Stimulated activated CD4-positive, alpha-beta T cell treated with anti-CD3 and anti-CD28 coated beads, Interleukin-1b, Interleukin-23, amount 100 ng/mL, for 48 hours (primary cell): ENCODE measurements at places on chromosomes 2 and 18.

GRCh38 chr18:77062518-77063003 is 70.0 kb downstream of the MBP start:
- peak; percentile 79 for DNase-seq

DNA sequence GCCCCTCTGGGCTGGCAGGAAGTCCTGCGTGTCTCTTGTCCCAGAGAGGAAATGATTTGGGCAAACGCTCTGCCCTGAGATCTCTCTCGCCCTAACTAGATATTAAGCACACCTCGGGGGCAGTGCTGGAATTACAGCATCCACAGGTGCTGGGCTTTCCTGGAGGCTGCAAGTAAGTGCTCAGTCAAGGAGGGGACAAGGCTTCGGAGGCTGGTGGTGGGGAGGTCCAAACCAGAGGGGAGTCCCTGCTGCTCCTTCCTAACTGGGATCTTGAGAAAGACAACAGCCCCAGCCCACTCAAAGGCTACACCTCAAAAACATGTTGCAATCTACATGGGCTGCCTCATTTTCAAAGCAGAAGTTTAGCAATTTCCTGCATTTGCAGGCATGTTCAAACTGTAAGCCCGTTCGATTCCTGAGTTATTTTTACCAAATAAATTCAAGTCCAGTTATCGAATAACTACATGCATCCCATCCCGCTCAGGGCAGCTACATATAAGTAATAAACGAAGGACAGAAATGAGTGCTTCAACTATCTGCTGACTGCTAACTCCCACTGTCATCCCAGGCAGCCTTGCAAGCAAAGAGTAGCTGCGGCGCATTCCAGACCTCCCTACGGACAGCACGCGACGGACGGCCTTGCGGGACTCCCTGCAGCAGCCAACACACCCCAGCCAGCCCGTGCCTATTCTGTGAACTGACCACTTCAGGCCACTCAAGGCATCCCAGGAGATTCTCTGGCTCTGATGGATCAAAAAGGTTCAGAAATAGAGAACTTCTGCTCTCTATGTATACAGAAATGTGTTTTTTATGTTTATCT is 27.5 kb downstream of the ZNF516 start:
- no peak for DNase-seq

DNA sequence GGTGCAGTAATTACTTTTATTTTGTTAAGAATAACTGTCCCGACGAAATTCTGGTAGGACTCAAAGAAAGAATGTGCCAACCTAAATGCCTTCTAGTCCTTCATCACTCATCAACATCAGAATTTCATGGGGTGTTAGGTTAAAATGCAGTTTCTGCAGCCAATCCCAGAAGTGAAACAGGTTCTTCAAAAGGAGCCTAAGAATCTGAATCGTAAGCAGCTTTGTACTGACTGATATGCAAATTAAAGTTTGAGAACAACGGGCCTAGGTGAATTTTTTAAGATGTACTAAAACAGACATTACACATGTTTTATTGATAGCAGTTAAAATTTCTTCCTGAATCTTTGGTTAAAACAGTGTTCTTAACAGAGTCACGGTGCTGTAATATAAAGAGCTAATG is 140.3 kb upstream of the ZC3H15 start:
- no peak for DNase-seq

GRCh38 chr18:75249672-75250470 is 39.3 kb downstream of the TSHZ1 start:
- DNase-seq = no peak

DNA sequence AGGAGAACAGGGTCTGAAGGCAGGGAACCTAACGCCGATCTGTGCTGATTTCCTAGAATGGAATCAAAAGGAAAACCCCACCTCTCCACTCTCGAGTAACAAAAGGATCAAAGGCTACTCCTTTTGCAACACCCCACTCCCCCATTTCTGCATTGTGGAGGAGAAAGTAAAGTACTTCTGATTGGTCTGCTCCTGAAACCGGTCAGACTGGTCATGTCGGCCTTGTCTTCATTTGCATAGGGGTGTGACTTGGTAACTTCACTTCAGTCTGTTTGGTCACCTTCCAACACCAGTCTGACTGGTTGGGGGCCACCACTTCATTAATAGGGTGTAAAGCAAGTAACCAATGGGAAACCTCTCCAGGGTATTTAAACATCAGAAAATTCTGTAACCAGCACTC is 771.9 kb downstream of the ERBB4 start:
- DNase-seq = no peak

GRCh38 chr2:17649026-17649425 is 104.6 kb downstream of the SMC6 start:
- DNase-seq = no peak

DNA sequence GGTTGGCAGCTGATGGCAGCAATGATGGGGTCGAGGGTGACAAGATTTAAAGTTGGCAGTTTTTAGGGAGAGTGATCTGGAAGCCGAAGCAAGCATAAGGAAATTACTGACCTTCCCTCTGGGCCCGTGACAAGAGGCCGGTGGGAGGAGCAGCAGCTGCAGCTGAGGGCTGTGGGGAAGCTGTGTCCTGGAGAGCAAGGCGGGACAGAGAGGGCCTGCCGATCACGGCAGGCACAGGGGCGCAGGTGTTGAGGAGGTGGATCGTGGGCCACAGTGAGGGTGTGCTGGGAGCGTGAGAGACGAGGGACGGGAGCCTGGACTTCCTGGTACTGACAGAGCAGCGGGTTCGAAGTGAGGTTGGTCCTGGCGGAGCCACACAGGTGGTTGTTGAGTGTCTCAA is 31.0 kb downstream of the TRAF3IP1 start:
- no peak for DNase-seq

- DNase-seq = peak; percentile 41
These were observed 158.8 kb upstream of the SLC39A10 start for GRCh38 chr2:195498176-195498575.

DNA sequence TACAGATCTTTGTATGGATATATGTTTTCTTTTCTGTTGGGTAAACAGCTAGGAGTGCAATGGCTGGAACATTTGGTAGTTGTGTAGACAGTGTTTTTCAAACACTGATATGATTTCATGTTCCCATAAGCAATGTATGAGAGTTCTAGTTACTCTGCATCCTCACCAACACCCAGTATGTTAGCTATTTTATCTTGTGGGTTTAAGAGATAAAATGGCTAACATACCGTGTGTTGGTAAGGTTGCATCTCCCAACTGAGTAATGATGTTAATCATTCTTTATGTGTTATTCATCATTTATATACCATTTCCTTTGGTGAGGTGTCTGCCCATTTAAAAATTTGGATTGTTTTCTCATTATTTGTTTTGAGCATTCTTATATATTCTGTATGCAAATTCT is 65.7 kb downstream of the LYPD6B start:
- DNase-seq = no peak

DNA sequence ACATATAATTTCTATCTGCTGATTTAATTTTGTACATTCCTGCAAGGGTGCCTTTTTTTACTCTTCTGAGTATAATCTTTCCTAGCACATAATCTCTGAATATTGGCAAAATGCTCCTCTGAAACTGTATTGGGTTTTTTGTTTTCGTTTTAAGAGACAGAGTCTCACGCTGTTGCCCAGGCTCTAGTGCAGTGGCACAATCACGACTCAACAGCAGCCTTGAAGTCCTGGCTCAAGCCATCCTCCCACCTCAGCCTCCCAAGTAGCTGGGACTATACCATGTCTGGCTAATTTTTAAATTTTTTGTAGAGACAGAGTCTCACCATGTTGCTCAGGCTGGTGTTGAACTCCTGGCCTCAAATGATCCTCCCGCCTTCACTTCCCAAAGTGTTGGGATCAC is 104.9 kb downstream of the SPTBN1 start:
- DNase-seq = no peak

GRCh38 chr2:226037526-226037925 is 638.0 kb downstream of the NYAP2 start:
- DNase-seq = no peak

DNA sequence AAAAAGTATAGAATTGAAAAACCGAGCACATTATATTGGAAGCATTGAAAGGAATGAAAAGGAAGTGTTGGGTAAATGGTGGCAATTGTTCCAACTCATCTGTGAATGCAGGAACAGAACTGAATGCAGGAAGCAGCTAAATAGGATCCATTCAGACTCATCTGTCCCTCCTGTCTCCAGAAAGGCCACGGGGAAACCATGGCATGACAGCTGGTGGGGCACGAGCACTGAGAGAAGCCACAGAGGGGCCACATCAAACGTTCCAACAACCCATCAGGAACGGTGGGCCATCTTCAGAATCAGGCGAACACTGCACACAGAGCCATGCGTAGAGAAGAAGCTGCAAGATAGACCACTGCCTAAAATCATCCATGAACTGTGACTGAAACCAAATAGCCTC is 138.5 kb upstream of the SLC35G4 start:
- DNase-seq = no peak

GRCh38 chr2:137251045-137251444 is 485.7 kb downstream of the THSD7B start:
- DNase-seq = no peak

DNA sequence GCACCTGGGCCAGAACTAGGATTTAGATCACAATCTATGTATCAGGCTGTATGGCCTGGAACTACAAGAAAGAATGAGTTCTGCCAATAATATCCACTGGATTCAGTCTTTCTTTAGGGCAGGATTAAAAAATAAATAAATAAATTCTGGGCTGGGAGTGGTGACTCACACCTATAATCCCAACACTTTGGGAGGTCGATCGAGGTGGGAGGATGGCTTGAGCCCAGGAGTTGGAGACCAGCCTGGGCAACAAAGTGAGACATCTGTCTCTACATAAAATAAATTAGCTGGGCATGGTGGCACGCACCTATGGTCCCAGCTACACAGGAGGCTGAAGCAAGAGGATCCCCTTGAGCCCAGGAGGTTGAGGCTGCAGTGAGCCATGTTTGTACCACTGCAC is 8.1 kb downstream of the AMMECR1L start:
- no peak for DNase-seq

GRCh38 chr2:237663517-237664110 is 36.2 kb downstream of the LRRFIP1 start:
- no peak for DNase-seq

DNA sequence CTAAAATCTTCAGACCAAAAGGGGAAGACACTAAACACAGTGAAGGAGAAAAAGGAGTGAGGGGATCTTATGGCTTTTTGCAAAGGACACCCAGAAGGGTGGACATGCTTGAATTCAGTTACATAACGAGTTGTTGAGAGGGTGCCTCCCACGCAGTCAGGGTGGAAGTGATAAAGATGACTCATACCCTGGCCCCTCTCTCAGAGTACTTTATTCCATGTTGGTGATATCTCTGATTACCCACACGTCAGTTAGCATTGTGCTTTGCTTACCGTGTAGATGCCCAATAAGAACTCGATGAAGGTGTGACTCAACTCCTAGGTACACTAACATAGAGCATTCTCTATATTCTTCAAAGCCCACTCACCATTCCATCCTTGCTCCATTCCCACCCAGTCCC is 44.4 kb downstream of the EN1 start:
- DNase-seq = no peak

DNA sequence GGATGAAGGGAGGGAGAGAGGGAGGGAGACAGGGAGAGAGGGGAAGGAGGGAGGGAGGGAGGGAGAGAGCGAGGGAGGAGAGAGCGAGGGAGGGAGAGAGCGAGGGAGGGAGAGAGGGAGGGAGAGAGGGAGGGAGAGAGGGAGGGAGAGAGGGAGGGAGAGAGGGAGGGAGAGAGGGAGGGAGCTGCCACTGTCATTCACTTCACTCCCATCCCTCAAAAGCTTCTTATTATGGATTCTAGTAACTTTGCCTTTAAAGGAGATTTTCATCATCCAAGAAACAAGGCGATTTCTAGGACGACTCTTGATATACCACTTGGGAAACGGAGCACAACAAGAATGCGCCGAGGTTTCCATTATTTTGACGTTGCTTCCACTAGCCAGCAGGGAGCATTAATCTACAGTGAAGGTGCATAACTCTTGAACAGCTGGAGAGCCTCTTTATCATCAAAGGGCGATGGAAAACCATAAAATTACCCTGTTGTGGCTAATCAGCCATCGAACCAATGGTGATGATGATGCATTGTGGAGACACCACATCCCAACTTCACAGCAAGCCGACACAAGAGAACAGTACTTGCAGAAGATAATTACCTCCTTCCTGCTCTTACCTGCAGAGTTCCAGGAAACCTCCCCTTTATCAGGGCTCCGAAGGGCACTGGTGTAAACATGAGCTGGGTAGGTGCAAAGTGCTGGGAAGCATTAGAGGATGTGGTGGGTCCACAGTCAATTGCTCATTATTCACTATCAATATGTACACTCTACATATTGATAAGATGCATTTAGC is 130.5 kb downstream of the EIPR1 start:
- DNase-seq = no peak

- DNase-seq = no peak
These were observed 131.3 kb downstream of the CTIF start for GRCh38 chr18:48669991-48670750.

- DNase-seq = no peak
These were observed 1888.3 kb upstream of the CELF4 start for GRCh38 chr18:39453882-39454281.

DNA sequence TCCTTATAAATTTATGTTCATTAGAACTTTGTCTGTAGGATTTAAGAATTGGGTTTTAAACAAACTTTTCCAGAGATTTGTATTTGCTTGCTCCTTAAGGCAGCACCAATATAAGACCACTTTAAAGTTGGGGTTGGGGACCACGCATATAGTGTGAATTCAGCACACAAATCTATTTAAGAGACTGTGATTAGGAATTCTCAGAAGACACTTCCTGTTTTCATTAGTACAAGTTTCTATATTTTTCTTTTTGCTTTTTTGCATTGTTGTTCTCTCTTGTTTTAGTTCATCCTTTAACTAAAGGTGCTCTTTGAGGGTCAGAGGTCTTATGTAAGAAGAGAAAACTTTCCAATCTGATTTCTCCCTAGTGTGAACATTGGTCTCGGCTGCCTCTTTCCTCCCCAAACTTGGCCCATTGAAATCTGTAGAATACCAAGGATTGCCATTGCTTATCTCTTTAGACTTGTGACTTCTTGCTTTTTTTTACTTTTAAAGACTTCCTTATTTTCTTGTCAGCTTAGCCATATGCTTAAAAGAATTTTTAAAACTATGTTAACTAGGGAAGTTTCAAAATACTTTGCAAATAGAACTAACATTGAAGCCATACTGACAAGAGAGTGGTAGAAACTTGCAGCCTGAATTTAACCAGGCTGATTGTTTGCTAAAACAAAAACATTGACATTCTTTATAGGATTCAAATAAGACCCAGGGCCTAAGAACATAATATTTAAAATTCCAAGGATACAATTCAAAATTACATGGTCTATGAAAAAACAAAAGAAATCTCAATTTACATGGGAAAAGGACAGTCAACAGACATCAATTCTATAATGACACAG is 264.1 kb upstream of the FN1 start:
- no peak for DNase-seq

- no peak for DNase-seq
These were observed 943.1 kb upstream of the LRRTM1 start for GRCh38 chr2:81247648-81248047.

DNA sequence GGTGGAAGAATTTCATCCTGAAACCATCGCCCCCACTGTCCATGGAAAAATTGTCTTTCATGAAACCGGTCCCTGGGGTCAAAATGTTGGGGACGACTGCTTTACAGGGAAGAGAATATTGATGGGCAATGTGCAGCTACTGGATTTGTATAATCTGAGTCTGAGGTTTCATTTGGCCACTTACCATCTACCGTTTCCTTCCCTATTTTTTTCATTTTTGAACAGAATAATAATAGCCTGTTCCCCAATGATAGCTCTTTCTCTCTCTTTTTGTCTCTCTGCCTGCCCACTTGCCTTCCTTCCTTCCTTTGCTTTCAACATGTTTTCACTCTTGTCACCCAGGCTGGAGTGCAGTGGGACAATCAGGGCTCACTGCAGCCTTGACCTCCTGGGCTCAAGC is 78.3 kb upstream of the TLK1 start:
- no peak for DNase-seq
